ENCODE measurements at places on chromosomes 7 and 10.

DNA sequence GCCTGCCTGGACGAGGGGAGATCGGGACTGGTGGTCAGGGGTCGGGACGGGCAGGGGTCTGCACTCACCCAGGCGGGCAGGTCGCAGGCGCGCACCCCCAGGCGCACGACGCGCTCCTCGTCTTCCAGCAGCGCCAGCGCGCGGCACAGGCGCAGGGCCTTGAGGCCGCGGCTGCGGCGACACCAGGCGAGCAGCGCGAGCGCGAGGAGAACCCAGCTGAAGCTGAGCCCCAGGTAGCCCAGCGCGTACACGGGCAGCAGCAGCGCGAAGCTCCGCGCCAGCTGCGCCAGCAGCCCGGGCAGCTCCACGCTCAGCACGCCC is 328 bp downstream of the ESYT2 start:
- DNase-seq, result no peak

DNA sequence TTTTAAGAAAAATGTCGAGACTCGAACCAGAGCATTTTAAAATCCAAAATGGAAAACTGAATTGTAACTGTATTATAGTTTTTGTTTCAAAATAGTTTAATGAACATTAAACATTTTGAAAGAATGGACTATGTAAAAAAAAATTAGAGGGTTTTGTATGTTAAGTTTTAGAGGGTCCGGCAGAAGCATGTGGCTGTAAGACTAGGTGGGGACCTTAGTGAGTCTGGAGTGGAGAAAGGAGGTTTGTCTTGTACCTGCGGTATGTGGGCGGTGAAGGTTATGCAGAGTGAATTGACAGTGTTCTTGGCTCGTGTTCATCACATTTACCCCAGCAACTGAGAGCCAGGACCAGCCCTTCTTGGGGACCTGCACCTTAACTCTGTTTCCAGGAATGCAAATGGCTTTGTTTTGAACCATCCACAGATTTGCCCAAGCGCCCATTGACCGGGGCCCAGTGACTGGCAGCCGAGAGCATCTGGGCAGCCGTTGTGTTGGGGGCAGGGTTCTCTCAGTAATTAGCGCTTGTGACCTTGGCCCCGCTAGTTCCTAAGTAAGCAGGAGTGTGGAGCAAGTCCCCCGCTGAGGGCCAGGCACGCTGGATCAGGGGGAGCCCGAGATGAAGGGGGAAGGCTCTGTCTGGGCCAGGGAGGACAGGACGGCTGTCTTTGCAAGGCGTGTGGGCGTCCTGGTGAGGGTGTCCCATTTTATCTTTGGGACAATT is 1.4 kb upstream of the KLF6 start:
- DNase-seq, result no peak

GRCh38 chr10:111039522-111039921 is 37.3 kb upstream of the ADRA2A start:
- no peak for DNase-seq

DNA sequence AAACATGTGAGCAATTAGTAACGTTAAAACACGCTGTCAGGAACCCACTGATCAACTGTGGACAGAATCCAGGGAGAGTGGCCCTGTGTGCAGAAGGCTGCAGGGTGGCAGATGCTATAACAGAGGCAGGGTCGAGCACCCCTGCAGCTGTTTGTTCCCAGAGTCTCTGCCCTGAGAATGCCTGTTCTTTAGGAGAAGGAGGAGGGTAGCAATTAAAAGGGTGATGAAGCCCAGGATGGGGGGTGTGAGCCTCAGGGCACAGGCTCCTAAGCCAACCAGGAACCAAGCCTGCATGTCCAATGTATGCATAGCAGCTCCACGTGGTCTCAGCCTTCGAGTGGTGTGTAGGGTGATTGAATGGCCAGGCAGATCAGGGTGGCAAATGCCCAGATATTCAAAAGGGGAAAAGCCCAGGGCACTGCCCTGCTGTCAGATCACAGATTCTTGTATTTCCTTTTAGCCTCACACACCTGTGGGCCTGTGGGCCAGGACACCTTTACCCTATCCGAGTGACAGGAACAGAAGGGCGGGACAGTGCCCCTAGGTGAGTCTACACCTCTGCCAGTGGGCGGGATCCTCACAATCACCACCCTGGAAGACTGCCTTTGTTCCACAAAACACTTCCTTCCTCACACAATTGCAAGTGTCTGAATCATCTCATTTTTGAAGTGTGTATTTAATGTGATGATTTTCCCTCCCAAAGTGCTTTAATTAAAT is 7.3 kb downstream of the WDFY4 start:
- DNase-seq, result no peak

DNA sequence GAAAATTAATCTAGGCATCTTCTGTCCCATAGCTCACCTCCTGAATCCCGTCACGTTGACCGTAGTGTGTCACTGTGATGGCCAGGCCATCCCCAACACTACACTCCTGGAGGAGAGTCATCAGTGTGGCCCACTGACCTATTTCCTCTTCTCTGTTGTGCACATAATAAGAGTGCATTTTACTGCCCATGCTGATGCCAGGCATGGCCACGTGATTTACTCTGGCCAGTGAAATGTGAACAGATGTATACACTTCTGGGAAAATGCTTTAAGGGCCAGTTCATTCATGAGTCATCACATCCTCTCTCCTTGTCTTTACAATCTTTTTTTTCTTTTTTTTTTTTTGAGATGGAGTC is 101.9 kb upstream of the PIP4K2A start:
- peak; percentile 3 for DNase-seq

DNA sequence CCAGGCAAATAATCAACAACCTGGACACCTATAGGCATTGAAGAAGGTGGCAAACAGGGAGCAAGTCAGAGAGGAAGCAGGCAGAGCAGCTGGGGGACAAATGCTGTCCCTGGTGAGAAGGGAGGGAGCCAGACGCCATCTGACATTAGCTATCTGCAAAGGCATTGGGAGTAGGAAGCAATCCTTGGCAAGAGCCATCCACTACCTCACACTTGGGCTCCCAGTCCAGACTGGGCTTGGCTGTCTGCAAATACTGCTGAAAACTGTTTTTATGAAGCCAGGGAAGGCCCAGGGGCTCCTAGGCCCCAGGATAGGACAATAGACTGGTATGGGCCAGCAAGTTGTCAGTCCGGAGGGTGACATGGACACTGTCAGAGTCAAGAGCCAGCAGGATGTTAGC is 132.5 kb downstream of the SORBS1 start:
- no peak for DNase-seq

- DNase-seq, result peak; percentile 8
Observed at GRCh38 chr7:32043688-32044087, 26.5 kb downstream of the PDE1C start.

DNA sequence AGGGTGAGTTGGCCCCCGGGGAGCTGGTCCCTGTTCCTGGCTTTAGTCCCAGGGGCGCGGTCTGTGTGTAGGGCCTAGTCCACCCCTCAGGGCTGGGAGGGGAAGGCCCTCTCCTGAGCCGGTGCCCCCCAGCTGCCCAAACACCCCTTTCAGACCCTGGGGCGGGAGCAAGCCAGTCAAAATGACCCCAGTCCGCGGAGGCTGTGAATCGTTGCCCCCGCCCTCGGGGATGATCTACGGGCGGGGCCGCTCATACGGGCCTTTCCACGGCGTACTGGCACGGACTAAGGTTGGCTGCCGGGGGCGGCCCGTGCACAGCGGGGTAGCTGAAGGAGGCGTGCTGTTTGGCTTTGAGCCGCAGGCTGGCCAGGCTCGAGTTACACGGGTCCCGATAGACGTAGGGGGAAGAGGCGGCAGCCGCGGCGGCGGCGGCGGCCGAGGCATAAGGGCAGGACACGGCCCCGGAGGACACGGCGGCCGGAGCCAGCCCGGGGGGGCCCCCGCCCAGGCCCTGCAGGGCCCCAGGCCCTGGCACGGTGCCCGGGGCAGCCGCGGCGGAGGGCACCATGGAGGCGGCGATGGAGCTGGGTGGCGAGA is 4.3 kb downstream of the ELOVL3 start:
- peak; percentile 6 for DNase-seq

GRCh38 chr10:127522298-127522697 is 26.8 kb upstream of the NPS start:
- DNase-seq, result no peak

GRCh38 chr10:124211921-124212320 is 118.5 kb upstream of the CHST15 start:
- DNase-seq, result no peak

- no peak for DNase-seq
Observed at GRCh38 chr7:4823441-4824119, 38.2 kb downstream of the PAPOLB start.

DNA sequence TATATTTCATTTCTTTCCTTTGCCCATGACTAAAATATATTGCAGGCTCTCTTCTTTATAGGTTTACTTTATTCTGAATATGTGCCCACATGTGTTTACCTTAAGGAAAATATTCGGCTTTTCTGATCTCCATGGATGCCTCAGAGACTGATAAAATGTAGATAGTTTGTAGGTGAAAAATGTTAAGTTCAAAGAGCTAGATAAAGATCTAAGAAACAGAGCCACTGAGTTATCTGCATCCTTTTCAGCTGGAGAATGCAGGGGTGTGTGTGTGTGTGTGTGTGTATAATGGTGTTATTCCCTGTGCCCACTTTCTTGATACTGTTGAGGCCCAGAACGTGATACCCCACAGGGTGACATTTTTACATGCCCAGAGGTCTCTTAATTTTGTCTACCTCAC is 150.8 kb downstream of the LRRC4 start:
- no peak for DNase-seq

DNA sequence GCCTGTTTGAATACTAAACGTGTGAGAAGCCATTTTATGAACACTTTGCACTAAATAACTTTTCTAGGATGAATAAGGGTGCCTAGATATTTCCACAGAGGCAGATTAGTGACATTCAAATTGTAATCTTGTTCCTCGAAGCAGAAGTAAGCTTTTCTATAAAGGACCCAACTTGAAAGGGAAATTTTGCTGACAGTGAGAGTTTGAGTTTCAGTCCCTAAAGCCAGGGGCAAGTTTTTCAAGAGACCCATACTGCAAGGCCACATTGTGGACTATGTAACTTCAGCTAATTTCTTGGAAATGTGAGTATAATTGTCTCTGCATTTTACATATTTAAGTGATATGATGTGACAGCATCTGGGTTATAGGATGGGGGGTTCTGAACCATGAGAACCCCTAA is 387.2 kb upstream of the ETV1 start:
- no peak for DNase-seq

- DNase-seq, result no peak
Observed at GRCh38 chr7:158356454-158356853, 231.2 kb downstream of the PTPRN2 start.

DNA sequence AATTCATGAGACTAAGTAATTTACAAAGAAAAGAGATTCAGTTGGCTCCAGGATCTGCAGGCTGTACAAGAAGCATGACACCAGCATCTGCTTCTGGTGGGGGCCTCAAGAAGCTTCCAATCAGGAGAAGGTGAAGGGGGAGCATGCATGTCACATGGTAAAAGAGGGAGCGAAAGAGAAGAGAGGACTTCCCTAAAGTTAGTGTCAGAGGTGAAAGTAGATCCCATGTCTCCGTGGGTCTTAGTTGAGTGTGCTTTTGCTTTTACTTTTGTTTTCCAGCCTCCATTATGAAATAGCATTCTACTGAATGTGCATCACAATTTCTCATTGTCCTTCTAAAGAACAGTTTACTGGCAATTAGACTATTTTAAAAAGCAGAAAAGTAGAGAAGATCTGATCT is 213.6 kb upstream of the FZD1 start:
- DNase-seq, result no peak

DNA sequence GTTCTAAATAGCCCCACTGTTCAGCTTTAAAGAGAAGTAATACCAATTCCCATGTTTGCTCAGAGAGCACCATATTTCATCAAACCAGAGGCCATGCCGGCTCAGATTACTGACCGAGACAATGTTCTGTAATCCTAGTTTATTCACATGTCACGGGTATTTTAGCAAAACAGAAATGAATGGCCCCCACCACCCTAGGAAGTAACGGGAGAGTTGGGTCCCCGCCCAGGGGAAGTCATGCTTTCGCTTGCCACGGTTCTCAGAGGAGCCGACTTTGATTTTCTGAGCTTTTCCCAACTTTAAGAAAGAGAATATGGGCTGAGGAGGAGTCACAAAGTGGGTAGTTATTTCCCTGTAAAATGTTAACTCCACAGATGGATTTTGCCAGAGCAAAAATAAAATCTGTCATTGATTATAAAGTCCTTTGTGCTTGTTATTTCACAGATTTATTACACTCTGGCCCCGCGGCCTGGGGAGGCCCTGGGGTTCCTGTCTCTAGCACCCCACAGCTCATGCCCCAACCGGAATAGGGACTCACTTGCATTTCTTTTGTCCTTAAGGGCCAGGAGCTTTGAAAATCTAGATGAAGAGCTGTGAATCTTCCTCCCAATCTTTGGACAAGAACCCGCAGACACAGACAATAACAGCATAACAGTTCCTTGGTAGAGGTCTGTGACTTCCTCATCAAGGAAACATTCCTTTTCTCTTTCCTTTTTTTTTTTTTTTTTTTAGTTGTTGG is 3.7 kb upstream of the GDF10 start:
- no peak for DNase-seq

DNA sequence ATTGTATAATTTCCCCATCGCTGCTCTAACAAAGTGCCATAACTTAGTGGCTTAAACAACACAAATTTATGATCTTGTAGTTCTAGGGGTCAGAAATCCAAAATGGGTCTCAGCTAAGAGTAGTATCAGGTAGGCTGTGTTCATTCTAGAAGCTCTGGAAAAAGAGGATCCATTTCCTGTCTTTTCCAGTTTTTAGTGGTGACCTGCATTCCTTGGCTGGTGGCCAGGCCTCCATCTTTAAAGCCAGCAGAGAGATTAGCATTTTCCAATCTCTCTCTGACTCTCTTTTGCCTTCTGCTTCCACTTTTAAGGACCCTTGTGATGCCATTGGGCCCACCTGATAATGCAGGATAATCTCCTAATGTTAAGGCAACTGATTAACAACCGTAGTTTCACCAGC is 41.0 kb upstream of the C10orf120 start:
- DNase-seq, result no peak

DNA sequence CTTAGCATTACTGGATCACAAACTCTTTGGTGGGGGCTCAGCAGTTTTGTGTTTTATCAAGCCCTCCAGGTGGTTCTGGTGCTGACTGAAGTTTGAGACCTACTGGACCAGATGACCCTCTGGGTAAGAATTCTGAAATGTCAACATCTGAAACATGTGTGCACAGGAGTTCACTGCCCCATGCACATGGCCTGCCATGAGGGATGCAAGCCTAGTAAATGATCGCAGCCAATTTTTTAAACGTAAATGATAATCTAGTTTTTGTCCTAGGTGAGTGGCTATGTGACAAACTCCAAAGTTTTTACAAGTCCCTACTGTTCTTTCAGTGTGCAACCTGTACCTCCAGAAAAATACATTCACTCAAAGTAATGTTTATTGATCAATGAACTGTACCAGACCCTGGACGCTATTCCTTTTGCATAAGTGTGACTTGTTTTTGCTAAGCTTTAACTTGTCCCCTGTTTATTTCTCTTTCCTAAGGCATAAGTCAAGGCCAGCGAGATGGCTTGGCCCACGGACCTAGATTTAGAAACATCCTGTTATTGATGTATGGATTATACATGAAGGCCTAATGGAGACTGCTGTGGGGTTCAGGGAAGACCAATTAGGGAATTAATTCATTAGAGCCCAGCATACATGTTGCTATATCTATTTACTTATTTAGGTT is 531.1 kb downstream of the LRMDA start:
- no peak for DNase-seq

GRCh38 chr7:93040355-93040754 is 77.4 kb downstream of the SAMD9 start:
- no peak for DNase-seq

All from SHP77 treated with DMSO at 0.1 percent for 48 hours (cell line).